ENCODE measurements at places on chromosomes 2 and 18.

DNA sequence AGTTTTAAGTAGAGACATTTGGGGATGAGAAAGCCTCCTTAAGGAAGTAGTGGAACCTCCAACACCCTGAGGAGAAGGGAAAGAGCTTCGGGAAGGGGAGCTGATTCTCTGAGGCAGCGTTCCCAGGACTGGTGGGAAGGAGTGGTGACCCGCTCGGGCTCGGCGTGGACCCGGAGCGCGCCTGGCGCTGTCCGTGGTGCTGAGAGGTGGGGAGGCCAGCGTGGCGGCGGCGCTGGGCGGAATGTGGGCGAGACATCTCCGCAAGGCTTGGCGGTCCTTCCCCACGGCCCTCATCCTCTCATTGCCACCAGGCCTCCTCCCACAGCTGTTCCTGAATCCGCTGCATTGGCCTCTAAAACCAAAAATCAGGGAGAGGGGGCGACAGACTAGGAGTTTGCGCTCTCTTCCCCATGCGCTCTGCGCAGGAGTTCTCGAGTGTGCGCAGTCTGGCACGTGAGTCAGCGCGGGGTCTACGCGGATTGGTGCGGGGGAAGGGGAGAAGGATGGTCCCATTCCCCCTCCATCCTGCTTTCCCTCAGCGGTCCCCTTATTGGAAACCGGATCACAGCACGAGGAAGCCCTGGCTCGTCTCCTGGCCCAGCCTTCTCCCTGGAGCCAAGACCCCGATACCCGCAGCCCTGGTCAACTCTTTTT, 857 bp downstream of the RESP18 start:
- no peak for DNase-seq

- DNase-seq, result no peak
Measured at GRCh38 chr18:37368110-37368954, 197.3 kb downstream of the CELF4 start.

DNA sequence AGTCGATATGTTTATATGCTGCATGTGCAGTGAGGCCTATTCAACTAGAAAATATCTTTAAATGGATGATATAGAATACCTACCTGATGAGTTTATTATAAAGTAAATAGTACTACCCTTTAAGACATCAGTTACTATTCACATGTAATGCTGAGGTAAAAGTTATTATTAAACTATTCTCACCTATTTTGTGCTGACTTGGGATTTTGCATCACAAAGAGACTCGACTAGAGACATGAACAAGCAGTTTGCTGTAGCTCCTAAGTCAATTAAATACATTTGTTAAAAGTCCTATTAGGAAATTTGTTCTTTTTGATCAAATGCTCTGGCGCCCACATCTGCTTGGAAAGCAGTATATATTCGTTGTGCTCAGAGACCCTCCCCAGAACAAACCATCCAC, 164.1 kb downstream of the CCDC85A start:
- no peak for DNase-seq

GRCh38 chr2:216069028-216069427, 12.6 kb downstream of the PECR start:
- DNase-seq, result no peak

GRCh38 chr2:100252811-100253698, 69.2 kb downstream of the LONRF2 start:
- DNase-seq, result no peak

DNA sequence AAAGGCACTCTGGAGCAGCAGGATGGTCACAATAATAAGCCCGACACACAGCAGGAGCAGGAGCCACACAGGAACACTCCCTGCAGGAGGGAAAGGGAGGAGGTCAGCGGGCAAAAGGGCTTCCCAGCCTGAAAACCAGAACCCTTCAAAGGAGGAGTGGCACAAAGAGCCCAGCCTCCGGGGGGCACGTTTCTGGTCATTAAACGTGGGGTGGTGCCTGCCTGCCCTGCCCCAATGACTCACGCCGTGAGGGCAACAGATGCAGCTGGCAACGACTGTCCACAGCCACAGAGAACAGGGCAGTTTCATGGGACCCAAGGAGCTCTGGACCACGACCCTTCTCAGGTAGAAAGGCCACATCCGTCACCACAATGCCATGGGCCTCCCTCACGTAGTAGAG, 3.0 kb downstream of the PREB start:
- DNase-seq, result no peak

DNA sequence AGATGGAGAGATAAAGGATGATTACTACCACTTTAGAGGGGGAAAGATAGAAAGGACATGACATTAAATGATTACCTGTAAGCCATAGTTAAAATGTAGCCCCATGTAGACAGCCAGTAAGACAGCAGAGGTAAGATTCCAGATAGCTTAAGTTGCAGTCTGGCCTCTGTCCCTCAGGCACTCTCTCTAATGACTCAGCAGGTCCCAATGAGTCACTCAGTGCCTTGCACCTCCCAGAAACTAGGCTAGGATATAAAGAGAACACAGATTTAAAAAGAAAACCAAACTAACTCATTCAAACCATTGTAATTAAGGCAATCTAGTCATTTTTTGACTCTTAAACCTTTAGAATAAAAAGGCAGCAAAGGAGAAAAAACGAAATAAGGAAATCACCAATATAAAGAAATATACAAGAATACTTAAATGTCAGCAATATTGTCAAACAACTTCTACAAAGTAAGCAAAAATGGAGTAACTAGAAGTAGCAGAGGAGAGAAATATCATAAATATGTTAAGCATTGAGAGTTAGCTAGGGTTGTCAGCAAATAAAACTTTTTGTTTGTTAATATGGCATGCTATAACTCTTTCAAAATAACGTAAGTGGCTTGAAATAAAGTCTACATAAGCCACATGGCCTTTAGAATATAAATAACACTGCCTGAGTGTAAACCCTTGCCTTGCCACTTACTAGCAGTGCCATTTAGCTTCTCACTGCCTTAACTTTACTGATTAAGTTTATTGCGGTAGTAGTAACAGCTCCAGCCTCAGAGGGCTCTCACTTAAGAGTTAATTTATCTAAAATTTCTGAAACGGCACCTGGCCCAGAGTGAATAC, 48.5 kb downstream of the SOCS6 start:
- DNase-seq, result no peak

GRCh38 chr18:75422341-75422910, 5.1 kb downstream of the SMIM21 start:
- no peak for DNase-seq

DNA sequence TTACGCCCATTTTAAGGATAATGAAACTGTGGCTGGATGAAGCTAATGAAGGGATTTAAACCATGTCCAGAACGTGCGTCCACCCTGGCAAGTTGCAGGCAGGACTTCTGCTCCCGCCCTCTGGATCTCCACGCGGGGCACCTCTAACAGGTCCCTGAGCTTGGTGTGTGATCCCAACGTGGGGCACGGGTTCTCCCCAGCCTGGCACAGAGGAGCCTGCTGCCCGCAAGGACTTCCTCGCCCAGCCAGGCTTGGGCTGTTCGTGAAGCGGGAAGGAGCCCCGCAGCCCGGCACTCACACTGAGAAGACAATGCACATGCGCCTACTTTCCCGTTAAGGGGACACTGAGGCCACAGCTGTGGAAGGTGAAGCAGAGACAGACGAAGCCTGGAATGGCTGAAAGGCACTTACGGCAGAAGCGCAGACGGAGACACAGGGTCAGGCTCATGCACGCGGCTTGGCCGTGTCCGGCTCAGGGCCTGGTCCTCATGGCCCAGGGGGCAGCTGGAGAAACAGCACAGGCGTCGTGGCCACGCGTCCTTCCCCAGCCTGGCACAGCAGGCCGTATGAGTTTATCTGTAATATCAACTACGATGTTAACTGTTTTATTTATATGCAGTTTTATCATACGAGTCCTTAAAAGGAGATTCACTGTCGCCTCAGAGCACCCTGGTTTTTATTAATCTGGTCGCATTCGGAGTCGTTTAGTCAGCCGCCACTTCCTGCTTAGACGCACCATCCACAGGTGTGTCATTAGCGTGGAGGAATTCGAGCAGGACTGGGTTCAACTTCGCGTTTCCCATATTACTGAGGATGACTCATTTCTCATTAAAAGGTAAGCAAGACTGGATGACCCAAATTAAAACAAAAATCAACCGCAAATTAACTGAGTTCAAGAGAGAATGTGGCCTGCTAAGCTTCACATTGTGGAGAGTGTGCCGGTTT, 835.9 kb downstream of the GALR1 start:
- no peak for DNase-seq

DNA sequence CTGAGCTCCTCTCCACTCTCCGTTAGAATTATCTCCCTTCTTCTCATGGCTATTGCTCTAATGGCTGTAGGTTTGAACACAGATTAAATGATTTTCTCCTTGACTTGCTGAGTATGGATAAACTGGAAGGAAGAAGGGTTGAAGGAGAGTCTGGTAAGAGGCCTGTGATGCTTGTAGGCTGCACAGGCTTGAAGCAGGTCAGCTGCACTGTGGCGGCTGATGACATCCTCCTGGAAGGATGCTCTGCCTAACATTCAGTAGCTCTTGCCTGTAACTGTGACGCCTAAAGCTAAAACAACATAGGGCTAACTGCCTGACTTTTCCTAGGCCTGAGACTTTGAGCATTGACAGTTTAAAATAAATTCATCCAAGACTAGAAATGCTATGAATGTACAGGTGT, 166.3 kb downstream of the MREG start:
- DNase-seq, result no peak

DNA sequence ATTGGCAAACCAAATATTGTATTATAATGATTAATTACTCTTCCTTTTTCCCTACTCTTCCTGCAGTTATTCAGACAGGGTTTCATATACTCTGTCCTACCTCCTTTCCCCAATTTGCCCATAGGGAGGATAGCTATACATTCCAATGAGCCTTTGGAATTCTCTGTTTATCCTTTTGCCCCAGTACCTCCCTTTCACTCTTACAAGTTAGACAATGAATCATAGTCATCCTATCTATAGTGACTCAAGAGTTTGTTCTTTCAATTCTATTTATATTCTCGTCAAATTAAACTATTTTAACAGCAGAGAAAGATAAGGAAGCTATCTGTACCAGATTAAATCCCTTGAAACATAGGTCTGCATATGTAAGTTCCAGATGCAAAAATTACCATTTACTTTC, 437.5 kb downstream of the NR4A2 start:
- DNase-seq, result no peak

GRCh38 chr2:9800975-9801726, 42.1 kb upstream of the TAF1B start:
- no peak for DNase-seq

- no peak for DNase-seq
Measured at GRCh38 chr2:60840880-60841279, 40.5 kb upstream of the REL start.

DNA sequence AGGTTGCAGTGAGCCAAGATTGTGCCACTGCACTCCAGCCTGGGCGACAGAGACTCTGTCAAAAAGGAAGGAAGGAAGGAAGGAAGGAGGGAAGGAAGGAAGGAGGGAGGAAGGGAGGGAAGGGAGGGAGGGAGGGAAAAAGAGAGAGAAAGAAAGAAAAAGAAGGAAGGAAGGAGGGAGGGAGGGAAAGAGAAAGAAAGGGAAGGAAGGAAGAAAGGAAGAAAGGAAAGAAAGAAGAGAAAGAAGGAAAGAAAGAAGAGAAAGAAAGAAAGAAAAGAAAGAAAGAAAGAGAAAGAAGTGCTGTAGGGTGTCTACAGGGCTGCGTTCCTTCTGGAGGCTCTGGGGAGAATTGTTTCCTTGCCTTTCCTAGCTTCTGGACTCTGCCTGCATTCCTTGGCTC, 22.5 kb upstream of the RAB11FIP5 start:
- DNase-seq, result no peak

- DNase-seq, result no peak
Measured at GRCh38 chr2:200742426-200742825, 69.3 kb upstream of the BZW1 start.

- no peak for DNase-seq
Measured at GRCh38 chr2:136297312-136297711, 179.4 kb upstream of the CXCR4 start.

DNA sequence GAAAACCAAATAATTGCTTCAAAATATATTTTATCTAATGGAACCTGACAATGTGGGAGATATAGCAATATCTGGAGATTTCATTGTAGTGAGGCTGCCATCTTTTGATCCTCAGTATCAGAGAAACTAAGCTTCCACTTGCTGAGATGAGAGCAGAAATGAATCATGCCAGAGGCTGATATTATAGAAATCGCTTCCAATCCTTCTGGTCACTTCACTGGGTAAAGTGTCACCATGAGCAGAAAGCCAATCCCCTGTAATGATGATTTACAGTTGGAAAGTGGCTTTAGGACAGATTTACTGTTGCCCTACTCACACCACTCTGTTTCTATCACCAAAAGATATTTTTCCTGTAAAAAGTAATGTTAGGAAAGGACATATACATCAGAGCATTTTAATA, 365.0 kb upstream of the VRK2 start:
- no peak for DNase-seq

DNA sequence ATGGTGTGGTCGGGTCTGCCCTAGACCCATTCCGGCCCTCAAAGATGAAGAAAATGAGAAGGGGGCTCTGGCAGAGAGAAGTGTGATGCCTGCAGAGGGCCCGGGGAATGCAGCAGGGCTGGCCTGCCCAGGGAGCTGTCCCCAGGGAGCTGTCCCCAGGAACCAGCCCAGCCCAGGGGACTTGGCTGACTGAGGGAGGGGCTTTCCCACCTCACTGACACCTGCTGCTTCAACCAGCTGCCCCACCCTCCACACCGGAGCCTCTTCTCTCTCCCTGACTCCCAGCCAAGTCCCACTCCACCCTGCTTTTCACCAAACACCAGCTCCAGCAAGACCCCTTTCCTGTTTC, 111.2 kb downstream of the STPG4 start:
- DNase-seq, result no peak

- no peak for DNase-seq
Measured at GRCh38 chr18:22641958-22642357, 224.2 kb upstream of the CTAGE1 start.

- no peak for DNase-seq
Measured at GRCh38 chr2:63886445-63886844, 44.7 kb downstream of the UGP2 start.

- no peak for DNase-seq
Measured at GRCh38 chr2:80086831-80087230, 217.7 kb downstream of the LRRTM1 start.

- DNase-seq, result peak; percentile 66
Measured at GRCh38 chr2:68423966-68424650, 43.0 kb downstream of the FBXO48 start.

DNA sequence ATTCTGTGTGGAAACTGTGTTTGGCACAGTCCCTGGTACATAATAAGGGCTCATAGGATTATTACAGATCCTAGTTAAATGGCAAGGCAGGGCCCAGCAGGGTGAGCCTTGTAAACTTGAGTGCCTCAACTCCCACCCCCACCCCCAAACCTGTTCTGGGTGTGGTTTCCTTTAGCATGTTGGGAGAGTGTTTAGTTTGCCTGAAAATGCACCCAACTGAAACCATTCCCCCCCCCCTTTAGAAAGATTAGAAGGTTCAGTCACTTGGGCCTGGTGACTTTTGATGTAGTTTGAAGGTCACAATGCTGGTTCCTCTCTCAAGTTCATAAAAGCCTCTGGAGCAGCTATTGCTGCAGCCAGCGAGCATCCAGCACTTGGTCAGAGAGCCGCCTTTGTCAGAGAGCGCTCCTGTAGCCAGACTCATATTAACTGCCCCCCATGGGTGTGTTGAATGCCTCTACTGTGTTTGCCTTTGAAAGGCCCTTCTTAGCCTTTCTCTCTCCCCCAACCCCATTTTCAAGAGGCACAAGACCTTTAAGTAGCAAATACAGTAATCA, 113.7 kb downstream of the SPTBN1 start:
- DNase-seq, result no peak
